ENCODE measurements at places on chromosomes 11 and 22.

DNA sequence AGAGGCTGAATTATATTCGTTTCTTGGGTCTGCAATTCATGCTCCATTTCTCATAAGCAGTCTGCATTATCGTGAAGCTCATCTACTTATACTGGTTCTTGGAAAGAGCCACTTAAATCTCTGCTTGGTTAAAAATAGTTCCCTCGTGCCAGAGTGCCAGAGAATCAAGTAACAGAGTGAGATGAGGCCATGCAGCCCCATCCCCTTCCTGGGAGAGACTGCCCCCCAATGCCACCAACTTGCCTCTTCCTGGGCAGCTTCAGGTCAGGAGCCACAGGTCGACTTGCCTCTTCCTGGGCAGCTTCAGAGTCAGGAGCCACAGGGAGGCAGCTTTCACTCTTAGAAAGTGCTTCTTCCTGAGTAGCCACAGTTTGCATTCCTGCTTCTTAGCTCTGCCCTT, 223.9 kb upstream of the ZBED5 start:
- no peak for DNase-seq

DNA sequence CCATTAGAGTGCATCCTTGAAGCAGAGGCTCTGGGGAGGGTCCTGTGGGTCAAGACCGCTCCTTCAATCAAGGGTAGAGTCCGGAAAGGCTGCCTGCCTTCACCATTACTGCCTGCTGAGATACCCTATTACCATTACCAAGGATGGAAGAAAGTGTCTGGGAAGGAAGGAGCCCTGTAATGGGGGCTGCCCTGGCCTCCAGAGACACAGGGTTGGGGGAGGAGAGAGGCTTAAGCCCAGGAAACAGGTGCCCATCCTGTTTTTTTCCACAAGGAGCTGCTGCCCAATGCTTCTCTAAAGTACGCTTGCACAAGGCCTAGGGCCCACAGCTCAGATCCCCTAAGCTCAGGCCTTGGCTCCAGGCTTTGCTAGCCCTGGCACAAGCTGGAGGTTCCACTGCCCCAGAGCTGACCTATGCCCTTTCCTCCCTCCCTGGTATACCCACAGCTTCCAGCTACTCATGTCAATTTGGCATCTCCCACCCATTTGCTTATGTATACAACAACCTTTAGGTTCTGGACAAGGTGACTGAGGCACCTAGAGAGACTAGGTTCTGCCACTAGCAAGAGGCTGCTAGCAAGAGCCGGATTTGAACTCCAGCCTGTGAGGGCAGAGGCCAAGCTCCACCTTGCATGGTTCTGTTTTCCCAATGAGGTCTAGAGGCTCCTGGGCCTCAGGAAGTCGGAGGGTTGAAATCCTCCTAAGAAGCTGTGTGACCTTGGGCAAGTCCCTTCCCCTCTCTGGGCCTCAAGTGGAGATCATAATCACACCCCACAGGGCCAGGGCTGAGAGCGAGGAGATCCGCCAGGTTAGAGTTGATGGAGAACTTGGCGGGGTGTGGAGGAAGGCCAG, 1.5 kb upstream of the PLCB3 start:
- no peak for DNase-seq

GRCh38 chr22:29503811-29504372, 23.9 kb downstream of the NEFH start:
- DNase-seq = no peak

DNA sequence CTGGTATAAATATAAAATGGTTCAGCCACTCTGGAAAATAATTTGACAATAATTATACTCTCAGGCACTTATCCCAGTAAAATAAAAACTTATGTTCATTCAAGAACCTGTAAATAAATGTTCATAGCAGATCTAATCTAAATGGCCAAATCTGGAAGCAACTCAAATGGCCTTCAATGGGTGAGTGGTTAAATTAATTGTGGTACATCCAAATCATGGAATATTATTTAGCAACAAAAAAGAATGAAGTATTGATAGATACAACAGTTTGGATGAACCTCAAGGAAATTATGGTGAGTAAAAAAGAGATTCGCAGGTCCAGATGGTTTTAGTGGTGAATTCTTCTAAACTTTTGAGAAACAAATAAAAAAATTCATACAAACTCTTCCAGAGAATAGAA, 287.0 kb upstream of the ZC3H12C start:
- no peak for DNase-seq

DNA sequence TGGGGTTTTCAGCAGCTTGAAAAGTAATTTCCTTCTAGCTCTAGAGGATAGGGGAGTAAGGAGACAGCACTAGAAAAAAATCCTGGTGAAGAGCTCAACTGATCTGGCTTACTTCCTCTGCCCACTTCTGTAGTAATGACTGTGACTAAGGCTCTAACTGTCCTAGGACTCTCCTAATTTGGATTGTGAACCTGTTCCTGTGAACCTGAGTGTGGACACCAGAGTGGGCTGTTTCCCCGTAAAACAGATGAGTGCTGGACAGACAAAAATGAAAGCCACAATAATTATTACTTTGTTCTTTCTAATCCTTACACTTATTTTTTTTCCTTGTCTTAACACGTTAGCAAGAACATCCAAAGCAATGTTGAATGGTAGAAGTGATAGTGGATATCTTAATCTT, 154.1 kb downstream of the AASDHPPT start:
- DNase-seq = no peak

DNA sequence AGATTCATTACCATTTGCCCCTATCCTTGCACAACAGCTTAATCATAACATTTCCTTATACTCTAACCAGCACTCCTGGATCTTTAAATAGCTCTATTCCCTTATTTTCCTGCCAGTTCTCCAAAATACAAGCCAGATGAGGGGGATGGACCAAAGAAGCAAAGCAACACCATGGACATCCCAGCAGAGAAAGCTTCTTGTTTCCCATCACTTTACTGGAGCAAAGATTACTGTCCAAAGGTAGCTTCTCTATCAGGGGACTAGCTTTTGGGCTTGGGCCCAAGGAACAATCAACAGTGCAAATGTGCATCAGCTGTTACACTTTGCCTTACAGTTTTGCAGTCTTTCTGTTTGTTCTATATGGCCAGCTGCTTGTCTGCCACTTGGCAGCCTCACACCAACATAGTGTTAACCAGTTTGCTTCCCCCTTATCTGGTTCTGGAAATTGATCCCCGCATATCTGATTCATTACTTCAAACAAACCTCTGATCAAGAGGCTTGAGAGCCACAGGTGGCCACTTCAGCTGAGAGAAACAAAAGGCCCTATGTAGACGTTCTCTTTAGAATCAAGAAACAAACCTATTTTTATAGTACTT, 814.3 kb downstream of the METTL15 start:
- no peak for DNase-seq

GRCh38 chr11:133399855-133400625, 132.3 kb downstream of the OPCML start:
- DNase-seq = no peak

DNA sequence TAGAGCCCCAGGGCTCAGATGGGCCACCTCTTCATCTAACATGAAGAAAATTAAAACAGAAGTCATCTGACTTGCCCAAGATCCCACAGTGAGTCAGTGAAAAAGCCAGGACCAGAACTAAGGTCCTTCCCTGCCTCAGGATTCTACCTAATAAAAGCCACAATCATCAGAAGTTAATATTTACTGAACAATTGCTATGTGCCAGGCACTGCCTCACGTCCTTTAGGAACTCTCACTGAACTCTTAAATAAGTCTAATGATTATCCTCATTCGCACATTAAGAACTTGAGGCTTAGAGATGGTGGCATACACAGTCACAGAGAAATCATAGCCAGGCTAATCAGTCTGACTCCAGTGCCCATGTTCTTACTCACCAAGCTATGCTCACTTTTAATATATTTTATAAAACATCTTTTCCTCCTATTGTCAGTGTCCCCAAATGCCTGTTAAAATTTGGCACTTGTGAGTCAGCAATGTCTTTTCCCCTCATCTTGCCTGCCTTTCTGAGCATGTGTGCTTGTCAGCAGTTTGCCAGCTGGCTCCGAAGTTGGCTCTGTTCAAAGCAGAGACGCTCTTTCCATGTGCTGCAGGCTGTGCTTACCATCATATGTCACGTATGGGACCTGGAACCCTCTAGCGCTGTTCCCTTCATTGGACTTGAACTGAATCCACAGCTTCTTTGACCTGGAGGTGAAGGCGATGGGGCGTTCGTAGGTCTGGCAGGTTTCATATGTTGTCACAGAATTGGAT, 21.5 kb upstream of the NRIP3 start:
- no peak for DNase-seq

DNA sequence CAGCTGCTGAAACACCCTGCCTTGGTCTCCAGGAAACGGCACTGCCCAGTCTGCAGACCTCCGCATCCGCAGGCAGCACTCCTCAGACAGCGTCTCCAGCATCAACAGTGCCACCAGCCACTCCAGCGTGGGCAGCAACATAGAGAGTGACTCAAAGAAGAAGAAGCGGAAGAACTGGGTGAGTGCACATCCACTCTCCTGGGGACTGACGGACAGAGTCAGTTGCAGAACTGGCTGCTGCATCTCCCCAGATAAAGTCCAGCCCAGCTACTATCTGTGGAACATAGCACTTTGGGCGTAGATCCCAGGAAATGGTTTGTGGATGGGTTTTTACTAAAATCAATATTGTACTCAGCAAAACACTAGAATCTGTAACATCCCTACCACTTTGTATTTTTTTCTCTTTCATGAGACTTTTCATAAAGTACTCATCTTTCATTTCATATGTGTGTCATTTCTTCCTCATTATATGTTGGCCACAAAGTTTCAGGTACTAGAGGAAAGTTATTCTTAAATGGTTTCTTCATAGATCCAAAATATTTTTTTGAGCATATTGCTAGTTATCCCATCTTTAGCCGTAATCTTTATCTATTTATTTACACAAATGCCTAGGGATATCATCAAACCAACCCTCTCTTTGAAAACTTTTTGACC, 80.1 kb downstream of the DBX1 start:
- DNase-seq = no peak

GRCh38 chr11:134763030-134763388, 351.0 kb upstream of the B3GAT1 start:
- DNase-seq = no peak

GRCh38 chr11:110948112-110948511, 235.9 kb upstream of the ARHGAP20 start:
- DNase-seq = no peak

DNA sequence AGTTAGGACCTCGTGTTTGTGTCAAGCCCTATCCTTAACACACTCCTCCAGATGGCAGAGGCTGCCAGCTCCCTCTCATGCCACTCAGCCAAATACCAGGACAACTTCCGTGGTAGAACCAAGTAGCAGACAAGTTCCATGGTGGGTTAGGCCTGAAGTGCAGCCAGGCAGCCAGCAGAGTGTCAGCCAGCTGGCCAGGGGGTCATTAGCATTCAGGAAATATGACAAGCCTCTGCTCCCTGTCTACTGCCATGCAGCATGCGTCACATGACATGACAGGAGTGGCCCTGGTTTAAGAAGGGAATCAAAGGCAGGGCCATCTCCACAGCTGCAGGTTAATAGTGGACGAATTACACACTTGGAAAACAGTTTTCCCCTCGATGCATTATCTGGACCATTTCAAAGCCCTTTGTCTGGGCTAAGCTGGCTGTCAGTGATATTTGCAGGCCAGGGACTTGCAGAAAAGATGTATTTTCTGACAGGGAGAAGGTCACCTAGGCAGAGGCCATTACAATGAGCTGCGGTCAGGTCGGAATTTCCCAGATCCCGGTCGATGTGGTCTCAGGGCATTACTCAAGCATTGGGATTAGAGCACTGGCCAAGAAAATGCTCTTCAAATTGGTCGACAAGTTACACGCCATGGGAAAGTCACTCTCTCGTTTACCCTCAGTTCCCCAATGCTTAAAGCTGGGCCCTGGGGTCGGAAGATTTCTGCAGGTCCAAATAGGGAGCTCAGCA, 461.7 kb upstream of the CADM1 start:
- DNase-seq = no peak

DNA sequence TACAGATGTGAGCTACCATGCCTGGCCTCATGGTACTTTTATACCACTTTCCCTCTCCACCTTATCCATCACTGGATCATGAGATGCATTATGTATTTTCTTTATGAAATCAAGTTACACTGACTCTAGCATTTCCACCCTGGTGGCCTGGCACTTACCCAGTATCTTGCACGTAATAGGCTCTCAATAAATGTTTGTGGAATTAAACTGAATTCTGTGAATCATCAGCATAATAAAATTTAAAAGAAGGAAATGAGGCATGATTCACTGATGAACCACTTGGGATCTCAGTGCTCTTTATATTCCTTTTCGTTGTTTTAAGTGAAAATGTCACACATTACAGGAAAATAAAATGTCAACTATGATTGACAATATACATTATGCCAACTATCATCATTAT, 25.1 kb downstream of the ADM start:
- DNase-seq = no peak

GRCh38 chr11:6132431-6132830, 24.9 kb downstream of the OR56B4 start:
- no peak for DNase-seq

GRCh38 chr11:106989078-106989455, 29.2 kb downstream of the GUCY1A2 start:
- no peak for DNase-seq

DNA sequence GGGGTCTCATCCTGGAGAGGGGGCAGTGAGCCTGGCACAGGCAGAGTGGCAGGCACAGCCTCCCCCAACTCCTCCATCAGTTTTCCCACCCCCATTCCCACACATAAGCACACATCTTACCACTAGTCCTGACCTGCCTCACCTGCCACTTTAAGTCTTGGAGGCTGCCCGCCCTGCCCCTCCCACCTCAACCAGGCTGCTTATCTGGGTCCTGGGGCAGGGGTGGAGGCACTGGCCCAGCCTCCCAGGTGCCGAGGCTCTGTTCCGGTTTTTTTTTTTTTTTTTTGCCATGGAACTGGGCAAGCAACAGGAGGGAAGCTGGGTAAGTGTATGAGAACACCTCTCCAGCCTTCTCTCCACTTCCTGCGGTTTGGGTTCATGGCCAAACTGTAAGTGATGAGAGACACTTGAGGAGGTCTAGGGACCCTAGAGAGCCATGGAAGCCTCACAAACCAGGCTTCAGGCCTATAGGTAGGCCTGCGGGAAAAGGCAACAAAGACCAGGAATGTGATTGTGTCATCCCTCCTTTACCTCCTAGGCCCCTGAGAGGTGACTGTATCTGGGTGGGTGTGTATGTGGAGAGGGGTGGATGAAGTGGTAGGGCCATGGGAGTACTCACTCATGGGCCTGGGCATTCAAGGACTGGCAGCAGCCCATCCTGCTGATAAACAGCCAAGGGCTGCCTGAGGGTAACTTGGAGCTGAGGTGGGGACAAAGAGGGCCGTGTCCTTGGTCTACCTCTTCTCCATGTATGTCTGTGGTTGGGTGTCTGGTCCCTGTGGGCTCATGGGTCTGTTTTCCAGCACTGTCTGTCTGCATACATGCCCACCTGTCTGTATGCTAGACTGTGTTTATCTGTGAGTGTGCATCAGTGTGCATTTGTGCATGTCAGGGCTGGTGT, 22.6 kb downstream of the PHLDB1 start:
- DNase-seq = no peak

DNA sequence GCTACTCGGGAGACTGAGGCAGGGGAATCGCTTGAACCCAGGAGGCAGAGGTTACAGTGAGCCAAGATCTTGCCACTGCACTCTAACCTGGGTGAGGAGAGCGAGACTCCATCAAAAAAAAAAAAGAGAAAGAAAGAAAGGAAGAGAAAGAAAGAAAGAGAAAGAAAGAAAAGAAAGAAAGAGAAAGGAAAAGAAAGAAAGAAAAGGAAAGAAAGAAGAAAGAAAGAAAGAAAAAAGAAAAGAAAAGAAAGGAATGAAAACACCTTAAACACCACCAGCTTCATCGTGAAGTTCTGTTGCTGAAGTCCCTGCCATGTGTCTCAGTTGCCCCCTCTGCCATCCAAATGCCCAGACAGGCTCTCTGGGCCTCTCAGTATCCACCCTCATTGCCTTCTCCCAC, 9.9 kb upstream of the CXCR5 start:
- no peak for DNase-seq
